ENCODE measurements at places on chromosomes 2 and 18.

GRCh38 chr18:45527891-45528290, 87.4 kb upstream of the SLC14A2 start:
- DNase-seq = no peak

- DNase-seq = no peak
Observed at GRCh38 chr2:105731511-105731910, 13.2 kb upstream of the NCK2 start.

DNA sequence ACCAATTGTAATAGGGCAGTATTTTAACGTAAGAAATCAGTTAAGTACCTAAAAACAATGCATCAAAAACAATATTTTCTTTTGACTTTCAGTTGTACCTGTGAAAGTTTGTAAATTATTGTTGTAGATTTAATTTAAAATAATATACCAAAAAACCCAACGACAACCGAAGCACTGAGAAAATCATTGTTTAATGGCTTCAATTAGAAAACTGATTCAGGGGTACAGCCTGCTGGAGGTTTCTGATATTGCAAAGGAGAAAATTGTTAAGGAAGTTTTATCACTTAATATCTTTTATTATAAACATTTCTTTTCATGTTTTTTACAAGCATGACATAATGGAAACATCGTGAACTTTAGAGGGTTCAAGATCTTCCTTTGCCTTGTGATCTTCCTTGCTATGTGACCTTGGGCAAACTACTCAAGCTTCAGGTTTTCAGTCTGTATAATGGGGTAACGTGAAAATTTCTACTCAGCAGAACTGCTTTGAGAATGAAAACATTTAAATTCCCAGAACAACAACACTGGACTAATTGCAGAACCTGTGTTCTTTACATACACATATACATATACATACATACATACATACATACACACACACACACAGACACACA, 76.3 kb upstream of the GLS start:
- peak; percentile 36 for DNase-seq

DNA sequence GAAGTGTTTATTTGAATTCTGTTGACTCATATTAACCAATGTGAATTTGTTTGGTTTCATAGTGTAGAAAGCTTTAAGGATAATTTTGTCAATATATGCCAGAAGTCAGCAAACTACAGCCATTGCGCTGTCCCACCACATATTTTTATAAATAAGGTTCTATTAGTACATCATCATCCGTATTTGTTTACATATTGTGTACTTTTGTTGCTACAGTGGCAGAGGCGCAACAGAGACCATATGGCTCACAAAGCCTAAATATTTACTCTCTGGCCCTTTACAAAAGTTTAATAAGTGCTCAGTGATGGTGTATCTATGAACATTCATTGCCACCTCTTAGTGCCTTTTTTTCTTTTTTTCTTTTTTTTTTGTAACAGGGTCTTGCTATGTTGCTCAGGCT, 6.4 kb downstream of the ERLEC1 start:
- no peak for DNase-seq
